Psoas muscle (tissue), 8 donors: ENCODE measurements at places on chromosomes 12 and 14. TPM values are rescaled to one million over a fixed set of nuclear protein-coding genes. Genes with fewer than 3 reads are reported as not detected.

DNA sequence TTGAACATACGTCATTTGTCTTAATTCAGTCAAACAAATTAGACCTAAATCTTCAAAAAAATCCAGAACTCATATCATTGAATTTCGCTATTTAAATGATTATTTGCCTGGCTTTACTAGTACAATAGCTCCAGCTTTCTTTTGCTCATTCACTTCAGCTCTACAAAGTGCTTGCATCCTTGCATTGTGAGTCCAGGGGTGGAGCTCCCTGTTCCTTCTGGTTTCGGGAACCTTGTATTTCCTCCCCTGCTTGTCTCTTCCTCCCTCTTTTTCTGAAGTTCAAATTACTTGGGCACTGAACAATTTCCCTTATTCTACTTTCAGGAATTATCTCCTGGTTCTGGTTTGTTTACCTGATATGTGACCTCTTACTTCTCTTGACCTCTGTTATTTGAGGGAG, 58.1 kb upstream of the KITLG start:
- no peak for DNase-seq
- no peaks in the 10 kb centered on the region for H3K27me3 ChIP-seq
- peaks cover 8% of the 10 kb centered on the region for H3K4me1 ChIP-seq
- no peak overlapping the region for H3K4me3 ChIP-seq

The RBM23 gene
- 18.4 TPM for polyA plus RNA-seq

DNA sequence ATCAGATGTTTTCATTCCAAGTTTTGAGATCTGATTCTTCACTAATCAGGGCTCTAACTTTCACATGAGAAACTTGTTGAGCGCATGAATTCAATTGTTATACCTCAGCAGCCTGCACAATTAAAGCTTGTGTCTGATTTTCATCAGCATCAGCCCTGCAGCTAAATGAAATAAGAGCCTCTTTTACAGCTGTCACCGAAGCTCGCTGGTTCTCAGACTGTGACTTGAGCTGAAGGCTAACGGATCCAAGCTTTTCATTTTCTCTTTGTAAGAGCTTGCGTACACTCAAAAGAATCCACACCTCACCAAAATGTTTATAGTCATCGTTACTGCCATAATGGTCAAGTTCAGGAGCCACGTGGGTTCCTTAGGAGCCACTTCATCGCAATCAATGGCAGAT, 65.5 kb upstream of the BEGAIN start:
- H3K4me1 ChIP-seq: no peaks in the 10 kb centered on the region
- H3K27ac ChIP-seq: no peak overlapping the region
- no peak for DNase-seq
- no peaks in the 10 kb centered on the region for H3K36me3 ChIP-seq
- H3K27me3 ChIP-seq: peaks cover 1% of the 10 kb centered on the region

DNA sequence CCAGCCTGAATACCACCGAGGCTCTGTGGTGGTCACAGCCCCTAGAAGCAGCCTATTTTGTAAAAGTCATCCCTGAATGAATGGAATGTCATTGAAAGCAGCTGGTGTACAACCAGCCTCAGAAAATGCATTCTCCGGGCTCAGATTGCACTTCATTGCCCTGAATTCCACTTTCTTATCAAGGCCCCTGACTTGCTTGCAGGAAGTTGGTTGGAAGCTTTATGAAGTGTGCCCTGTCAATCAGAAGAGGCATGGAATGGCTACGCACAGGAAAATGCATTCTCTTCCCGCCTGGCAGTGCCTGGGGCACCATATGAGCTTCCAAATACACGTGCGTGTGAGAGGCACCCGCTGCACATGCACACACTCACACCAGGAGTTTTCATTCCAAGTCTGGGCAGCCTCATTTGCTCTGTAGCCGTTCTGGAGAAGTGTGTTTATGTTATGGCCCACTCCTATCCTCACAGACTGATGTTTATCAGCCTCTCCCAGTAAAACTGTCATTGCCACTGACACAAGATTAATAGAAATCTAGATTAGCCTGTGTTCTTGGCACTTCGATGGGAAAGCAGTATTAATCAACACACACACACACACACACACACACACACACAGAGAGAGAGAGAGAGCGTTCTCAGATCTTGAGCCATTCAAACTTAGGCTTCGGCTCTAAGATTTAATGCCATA, 63.9 kb downstream of the NUAK1 start:
- no peak for DNase-seq
- no peak overlapping the region for H3K4me3 ChIP-seq
- H3K36me3 ChIP-seq: peaks cover 29% of the 10 kb centered on the region
- H3K27ac ChIP-seq: no peak overlapping the region
- H3K27me3 ChIP-seq: no peaks in the 10 kb centered on the region

- no peak overlapping the region for H3K4me3 ChIP-seq
- H3K27ac ChIP-seq: peak overlapping the region; percentile 85
- no peaks in the 10 kb centered on the region for H3K27me3 ChIP-seq
- H3K4me1 ChIP-seq: peaks cover 57% of the 10 kb centered on the region
These were observed 106.7 kb downstream of the CRADD start for GRCh38 chr12:93783832-93784231.

The DEGS2 gene
- polyA plus RNA-seq: 0.38 TPM

DNA sequence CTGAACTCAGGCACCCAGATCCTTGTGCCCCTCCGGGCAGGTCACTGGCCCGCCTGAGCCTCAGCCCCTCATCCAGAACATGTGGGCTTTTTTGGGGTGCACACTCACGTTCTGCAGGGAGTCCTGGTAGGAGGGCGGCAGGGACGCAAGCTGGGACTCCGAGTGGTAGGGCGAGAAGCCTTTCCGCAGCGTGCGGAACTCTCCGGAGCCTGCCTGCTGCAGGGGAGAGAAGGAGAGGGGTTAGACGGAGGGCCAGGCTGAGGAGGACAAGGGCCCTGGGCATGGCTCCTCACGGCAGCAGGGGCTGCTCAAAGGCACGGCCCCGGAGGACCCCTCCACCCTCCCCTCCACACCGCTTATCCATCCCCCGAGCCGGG, 40.8 kb downstream of the CCNK start:
- H3K36me3 ChIP-seq: no peaks in the 10 kb centered on the region
- no peaks in the 10 kb centered on the region for H3K4me1 ChIP-seq
- no peak overlapping the region for H3K27ac ChIP-seq
- peak; percentile 9 for DNase-seq
- no peaks in the 10 kb centered on the region for H3K27me3 ChIP-seq

GRCh38 chr14:74257078-74257940, 18.1 kb downstream of the VSX2 start:
- peaks cover 14% of the 10 kb centered on the region for H3K27me3 ChIP-seq
- DNase-seq: peak; percentile 41
- H3K27ac ChIP-seq: no peak overlapping the region
- no peaks in the 10 kb centered on the region for H3K36me3 ChIP-seq
- peak overlapping the region; percentile 84 for H3K4me3 ChIP-seq

GRCh38 chr12:53500142-53500775, 824 bp upstream of the TARBP2 start:
- H3K27me3 ChIP-seq: no peaks in the 10 kb centered on the region
- H3K36me3 ChIP-seq: no peaks in the 10 kb centered on the region
- peaks cover 17% of the 10 kb centered on the region for H3K4me1 ChIP-seq

DNA sequence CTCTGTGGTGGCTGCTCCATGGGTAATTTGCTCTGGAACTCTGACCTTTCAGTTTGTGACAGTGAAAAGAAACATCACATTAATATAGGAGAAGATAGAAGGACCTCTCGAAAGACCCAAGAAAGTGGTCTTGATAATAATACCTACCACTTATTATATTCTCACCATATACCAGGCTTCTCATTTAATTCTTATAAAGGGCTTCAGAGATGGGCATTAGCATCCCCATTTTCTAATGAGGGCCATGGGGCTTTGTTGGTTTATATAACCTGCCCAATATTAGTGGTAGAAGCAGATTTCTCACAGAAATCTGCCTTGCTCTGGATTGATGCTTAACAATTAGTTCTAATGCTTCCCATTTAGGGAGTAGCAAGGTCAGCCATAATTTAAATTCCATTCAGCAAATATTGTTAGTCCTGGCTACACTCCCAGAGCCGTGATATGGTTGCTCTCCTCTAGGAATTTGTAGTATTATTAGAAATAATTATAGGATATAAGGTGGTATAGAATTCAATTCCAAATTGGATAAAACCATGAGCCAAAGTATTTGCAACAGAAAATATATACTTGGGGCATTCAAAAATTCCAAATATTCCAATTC, 7.4 kb upstream of the AMIGO2 start:
- no peak overlapping the region for H3K4me3 ChIP-seq
- no peaks in the 10 kb centered on the region for H3K36me3 ChIP-seq
- peaks cover 5% of the 10 kb centered on the region for H3K4me1 ChIP-seq

- H3K4me3 ChIP-seq: no peak overlapping the region
- no peak overlapping the region for H3K27ac ChIP-seq
- H3K36me3 ChIP-seq: no peaks in the 10 kb centered on the region
- DNase-seq: no peak
- H3K4me1 ChIP-seq: no peaks in the 10 kb centered on the region
These were observed 457.1 kb downstream of the GLT1D1 start for GRCh38 chr12:129310346-129310745.

The IL26 gene
- polyA plus RNA-seq: not detected

DNA sequence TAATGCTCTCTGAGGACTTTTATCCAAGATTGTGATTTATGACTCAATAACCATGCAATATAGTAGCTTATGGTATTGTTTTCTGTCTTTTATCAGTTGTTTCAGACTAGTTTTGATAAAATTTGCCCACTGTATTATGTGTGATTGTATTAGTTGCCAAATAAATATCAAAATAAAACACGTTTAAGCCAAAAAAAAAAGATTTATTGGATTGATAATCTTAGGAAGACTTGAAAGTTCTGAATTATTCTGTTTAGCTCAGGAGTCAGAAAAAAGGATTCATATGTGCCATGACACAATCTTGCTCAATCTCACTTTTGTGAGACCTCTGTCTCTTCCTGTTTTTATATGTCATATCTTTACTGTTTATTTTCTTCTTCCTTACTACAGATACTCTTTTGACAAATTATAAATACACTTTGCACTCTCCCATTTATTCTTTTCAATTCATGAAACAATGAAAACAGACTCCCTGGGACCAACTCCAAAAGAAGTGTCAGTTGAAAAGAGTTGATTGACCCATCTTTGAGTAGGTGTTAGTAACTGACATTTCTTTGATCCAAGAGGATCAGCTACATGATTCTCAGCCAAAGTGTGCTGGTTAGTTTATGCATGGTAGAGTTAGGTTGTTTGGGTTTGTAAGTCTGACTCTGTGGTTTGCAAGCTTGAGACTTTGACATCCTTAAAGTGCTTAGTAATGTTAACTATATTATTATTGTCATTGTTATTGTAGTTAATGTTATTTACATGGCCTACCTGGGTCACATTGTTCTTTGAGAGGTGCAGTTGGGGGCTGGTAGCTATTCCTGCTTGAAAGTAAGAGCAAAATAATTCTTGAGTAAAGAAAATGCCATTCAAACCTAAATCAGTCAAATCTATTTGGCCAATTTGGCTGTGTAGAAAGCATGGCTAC, 2.5 kb downstream of the OR6C76 start:
- H3K4me3 ChIP-seq: no peak overlapping the region
- H3K27me3 ChIP-seq: no peaks in the 10 kb centered on the region
- H3K27ac ChIP-seq: no peak overlapping the region

DNA sequence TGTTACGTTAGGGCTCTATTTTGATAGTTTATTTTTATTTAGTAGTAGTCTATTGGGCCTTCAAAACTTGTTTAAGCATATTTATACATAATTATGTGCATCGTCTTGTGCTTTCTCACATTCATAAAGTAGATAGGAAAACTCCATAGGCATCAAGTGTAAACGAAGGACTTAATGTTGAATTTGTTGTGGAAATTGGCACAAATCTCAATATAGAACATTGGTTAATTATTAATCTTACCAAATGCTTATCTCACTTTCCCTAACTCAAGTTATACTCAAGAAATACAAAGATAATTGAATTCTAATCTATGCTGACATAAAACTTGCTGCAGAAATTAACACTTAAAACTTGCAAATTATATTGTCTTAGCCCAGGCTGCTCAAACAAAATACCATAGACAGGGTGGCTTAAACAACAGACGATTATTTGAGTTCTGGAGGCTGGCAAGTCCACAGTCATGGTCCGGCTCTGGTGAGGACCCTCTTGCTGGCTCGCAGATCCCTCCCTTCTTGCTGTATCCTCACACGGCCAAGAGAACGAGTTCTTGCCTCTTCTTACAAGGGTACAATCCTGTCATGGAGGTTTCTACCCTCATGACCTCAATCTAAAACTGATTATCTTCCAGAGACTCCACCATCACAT, 18.8 kb downstream of the STYX start:
- H3K4me1 ChIP-seq: no peaks in the 10 kb centered on the region
- H3K36me3 ChIP-seq: no peaks in the 10 kb centered on the region
- no peaks in the 10 kb centered on the region for H3K27me3 ChIP-seq
- no peak overlapping the region for H3K4me3 ChIP-seq

The LRRIQ1 gene
- polyA plus RNA-seq: 0.31 TPM

The KRT83 gene
- not detected for polyA plus RNA-seq

- DNase-seq: no peak
- no peaks in the 10 kb centered on the region for H3K27me3 ChIP-seq
- peaks cover 9% of the 10 kb centered on the region for H3K4me1 ChIP-seq
- no peak overlapping the region for H3K4me3 ChIP-seq
- H3K36me3 ChIP-seq: peaks cover 4% of the 10 kb centered on the region
These were observed 81.8 kb downstream of the SLC38A1 start for GRCh38 chr12:46187023-46187422.

- peak overlapping the region; percentile 71 for H3K4me3 ChIP-seq
- peaks cover 63% of the 10 kb centered on the region for H3K4me1 ChIP-seq
- H3K27me3 ChIP-seq: no peaks in the 10 kb centered on the region
- H3K27ac ChIP-seq: peak overlapping the region; percentile 73
- H3K36me3 ChIP-seq: no peaks in the 10 kb centered on the region
These were observed 52.7 kb downstream of the CYP46A1 start for GRCh38 chr14:99736603-99737371.

DNA sequence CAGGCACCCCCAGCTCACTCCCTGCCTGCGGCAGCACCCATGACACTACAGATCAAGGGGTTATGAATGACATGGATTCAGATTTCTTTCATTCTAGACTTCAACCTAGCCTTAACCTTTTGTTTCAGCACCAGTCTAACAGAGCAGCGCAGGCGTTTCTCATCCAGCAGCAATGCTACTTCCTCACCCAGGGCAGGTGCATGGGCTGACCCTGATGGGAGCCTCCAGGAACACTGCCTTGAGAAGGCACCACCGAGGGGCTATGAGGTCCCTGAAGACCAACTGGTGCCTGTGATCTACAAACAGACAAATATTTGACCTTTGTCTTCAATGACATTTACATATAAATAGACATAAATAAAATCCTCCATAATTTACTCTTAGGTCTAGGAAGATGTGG, 10.8 kb downstream of the CDCA4 start:
- DNase-seq: no peak
- H3K36me3 ChIP-seq: no peaks in the 10 kb centered on the region
- no peaks in the 10 kb centered on the region for H3K27me3 ChIP-seq
- no peak overlapping the region for H3K4me3 ChIP-seq
- H3K27ac ChIP-seq: no peak overlapping the region
